ENCODE measurements at places on chromosomes 16 and 17.

DNA sequence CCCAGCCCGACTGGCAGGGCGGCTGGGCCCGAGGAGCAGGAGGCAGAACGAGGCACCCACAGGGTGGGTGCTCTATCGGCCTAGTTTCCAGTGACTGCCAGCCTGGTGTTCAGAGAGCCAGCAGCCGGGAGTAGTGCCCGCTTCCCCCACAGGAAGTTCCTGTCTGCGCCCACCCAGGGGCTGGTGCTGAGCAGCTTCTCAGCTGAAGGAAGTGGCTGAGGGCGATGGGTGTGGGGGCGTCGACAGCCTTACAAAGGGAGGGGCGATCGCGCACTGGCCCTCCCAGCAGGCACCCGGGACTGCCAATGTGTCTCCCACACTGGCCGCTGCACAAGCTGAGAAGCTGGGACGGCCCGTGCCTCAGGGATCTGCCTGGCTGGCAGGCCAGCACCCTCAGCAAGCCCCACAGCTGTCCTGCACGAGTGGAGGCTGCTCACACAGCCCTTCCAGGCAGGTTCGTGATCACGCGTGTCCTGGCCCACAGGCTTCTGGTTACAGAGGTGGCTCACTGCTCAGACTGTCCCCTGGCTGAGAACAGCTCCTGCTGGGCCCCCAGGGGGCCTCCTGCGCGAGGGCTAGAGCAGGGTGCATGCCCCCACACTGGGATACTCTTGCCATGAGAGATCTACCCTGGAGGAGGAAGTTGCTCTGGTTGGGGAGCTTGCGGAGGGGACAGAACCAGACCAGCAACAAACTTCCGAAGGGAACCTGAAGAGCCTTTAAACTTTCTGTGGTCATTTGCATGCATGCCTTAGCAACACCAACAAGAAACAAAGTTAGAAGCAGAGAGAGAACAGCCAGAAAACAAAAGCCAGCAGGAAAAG lies 2.5 kb downstream of the RNF166 start:
- peak; percentile 87 for DNase-seq

GRCh38 chr16:15925631-15926030 lies 23.8 kb upstream of the ABCC1 start:
- no peak for DNase-seq

GRCh38 chr16:85539084-85539483 lies 74.0 kb upstream of the GSE1 start:
- DNase-seq = no peak

- DNase-seq = no peak
Observed at GRCh38 chr17:65545705-65546523, 15.5 kb downstream of the AXIN2 start.

GRCh38 chr17:48878920-48879898 lies 13.4 kb upstream of the ATP5MC1 start:
- peak; percentile 50 for DNase-seq

DNA sequence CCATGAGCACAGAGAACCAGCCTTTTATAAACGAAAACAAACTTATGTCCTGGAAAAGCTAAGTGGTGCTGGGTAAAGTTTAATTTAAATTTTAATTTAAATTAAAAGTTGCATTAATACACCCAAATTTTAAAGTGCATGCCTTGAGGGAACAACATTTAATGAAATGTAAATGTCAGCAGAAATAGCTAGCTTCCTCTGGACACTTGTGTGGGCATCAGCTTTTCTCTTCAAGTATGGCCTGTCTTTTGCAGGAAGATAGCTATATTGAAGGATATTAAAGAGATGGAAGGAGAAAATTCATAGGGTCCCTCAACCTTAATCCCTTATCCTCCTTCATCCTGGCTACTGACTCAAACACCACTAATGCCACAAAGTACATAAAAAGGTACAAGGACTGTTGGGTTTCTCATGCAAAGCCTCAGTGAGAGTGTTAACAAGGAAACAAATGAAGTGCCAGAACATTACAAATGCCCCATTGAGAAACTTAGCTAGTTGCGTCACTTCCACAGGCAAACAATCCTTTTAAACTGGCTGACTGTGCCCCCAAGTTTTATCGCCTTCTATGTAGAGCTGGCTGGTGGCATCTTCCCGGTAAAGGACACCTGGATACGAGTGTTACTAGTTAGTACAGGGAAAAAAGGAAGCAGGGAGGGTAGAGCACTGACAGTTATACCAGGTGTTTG lies 14.1 kb downstream of the PHF12 start:
- no peak for DNase-seq

- no peak for DNase-seq
Observed at GRCh38 chr17:69630056-69630635, 215.6 kb downstream of the MAP2K6 start.

DNA sequence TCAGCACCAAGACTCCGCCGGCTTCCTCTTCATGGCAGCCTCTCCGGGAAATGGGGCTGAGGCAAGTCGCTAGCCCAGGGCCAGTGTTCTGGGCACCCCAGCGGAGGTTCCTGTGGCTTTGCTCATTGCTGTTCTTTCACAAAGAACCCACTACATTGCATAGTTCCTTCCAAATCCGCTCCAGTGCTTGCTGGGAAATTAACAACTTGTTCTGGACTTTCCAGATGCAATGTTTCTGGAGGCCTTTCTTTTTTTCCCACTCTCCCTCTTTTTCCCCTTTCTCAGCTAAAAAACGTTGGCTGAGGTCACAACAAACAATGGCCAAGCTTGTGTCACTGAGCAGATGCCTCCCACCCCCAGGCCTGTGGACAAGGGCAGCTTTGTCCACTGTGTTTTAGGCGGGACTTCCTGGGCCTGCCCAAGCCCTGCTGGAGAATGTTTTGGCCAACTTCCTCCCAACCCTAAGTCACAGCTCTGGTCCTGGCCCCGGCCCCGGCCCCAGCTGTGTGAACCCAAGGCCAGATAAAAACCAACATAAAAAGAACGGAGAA lies 131.5 kb upstream of the RCVRN start:
- no peak for DNase-seq

GRCh38 chr17:64039106-64039400 lies 18.6 kb upstream of the ICAM2 start:
- DNase-seq = no peak

GRCh38 chr16:67445441-67445912 lies 14.6 kb downstream of the HSD11B2 start:
- DNase-seq = no peak

- no peak for DNase-seq
Observed at GRCh38 chr17:77506371-77506991, 365.7 kb downstream of the SEC14L1 start.
